Karpas-422 (cell line): ENCODE measurements at places on chromosomes 7 and 10.

- no peak for DNase-seq
Measured at GRCh38 chr10:15760681-15761080, 41.0 kb upstream of the ITGA8 start.

GRCh38 chr7:15543256-15543655, 18.6 kb downstream of the AGMO start:
- no peak for DNase-seq

- DNase-seq, result peak; percentile 57
Measured at GRCh38 chr10:125038637-125039036, 96.7 kb downstream of the ZRANB1 start.

GRCh38 chr10:75398200-75398691, 3.3 kb downstream of the ZNF503 start:
- DNase-seq, result no peak

- DNase-seq, result peak; percentile 80
Measured at GRCh38 chr10:17257466-17258321, 29.7 kb downstream of the VIM start.

DNA sequence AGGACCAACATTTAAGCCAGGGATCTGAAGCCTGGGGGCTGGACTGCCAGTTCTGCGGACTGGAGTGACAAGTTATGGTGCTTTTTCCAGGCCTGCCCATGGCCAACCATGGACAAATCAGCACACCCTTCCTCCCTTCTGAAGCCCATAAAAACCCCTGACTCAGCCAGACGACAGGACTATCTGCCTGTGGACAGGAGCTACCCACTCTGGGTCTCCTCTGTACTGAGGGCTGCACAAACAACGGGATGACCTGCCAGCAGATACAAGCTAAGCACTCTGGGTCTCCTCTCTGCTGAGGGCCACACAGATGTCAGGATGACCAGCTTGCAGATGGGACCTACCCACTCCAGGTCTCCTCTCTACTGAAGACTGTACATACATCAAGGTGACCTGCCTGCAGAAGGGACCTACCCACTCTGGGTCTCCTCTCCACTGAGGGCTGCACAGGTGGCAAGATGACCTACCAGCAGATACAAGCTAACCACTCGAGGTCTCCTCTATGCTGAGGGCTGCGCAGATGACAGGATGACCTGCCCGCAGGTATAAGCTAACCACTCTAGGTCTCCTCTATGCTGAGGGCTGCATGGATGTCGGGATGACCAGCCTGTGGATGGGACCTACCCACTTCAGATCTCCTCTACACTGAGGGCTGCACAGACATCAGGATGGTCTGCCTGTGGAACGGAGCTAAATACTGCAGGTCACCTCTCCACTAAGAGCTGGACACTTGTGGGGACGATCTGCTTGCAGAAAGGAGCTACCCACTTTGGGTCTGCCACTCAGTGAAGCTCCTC, 110.1 kb upstream of the GPR22 start:
- no peak for DNase-seq

GRCh38 chr7:153405704-153406485, 646.3 kb upstream of the DPP6 start:
- no peak for DNase-seq

DNA sequence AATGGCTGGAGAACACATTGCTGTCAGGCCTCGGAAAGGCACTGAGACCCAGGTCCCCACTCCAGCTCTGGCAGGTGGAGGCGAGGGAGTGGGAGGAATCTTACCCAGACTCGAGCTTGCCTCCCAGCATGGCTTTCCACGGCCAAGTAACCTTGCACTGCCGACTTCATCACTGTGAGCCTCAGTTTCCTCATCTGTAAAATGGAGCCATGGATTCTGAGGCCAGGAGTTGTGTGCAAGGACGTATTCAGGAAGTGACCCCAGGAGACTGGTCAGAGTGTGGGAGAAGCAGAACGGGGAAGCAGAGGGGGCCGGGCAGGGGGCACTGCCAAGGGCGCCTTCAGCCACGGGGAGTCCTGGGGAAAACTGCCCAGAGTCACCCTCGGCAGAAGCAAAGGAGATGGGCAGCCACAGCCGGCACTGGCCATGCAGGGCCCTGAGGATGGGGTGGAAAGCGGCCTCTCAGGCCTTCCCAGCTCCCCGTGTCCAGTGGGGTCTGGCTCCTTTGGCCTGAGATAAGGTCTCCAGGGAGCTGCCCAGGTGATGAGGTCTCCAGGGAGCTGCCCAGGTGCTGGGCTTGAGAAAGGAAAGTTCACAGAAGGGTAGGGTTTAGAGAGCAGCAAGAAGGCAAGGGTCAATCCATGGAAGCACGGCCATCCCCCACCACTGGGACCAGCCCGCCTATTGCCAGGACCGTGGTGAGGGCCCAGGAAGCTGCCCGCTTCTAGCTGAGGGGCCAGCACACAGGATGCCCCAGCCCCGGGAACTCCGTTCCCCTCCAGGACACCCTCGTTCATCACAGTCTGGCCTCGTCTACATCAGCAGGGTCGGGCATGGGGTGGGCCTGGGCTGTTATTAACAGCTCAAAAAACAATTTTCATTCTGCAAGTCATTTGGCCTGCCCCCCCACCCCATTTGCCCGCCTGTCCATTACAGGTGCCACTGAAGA, 34.3 kb upstream of the EN2 start:
- no peak for DNase-seq

DNA sequence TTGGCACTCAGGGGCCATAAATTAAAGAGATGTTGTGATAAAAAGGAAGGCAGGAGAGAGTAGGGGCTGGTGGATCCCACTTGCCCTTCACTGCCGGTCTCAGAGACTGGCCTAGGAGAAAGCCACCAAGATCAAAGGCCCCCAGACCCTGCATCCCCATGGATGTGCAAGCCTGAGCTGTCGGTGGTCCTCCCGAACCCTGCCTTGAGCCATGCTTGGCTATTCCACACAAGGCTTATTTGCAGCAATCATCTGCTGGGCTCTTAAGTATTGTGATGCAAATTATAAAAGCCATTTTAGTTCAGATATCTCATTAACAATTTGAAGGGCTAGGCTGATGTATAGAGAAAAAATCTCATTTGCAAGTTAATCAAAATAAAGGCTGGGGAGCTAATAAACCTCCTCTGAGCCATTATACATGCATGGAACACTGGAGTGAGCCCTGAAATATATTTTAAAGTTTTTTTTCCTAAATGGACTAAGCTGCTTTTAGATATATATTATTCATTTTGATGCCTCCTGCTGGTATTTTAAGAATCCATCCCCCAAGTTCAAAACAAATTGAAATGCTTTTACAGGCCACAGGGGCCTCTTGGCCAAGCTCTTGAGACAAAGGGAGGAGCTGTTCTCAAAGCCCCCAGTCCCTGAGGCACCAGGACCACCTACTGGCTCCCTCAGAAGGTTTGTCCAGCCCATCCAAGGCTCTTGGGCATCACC, 28.1 kb downstream of the OAT start:
- DNase-seq, result no peak

DNA sequence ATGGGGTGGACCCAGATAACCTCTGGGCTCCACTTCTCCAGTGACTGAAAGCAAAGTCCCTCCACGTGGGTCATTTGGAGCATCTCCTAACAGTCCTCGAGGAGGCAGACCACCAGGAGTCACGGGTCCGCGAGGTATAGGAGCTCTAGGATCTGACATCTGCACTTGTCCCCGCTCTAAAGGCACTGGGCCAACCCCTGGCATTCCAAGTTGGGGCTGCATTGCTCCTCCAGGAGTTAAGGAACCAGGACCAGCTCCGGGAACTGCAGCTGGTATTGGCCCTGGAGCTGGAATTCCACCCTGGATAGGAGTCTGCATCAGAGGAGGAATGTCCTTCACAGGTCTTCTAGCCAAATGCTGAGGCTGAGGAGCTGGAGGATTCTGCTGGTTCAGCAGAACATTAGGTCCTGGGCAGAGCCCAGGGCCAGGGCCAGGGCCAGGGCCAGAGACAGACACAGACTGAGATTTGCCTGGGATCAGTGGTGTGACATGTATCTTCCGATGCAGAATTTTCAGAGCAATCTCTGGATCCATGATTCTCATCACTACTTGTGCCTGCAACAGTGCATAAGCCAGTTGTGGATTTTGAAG, 827 bp downstream of the CSTF2T start:
- no peak for DNase-seq

GRCh38 chr7:33845991-33846509, 59.3 kb upstream of the BMPER start:
- no peak for DNase-seq

- DNase-seq, result no peak
Measured at GRCh38 chr10:45446858-45447257, 72.8 kb downstream of the ALOX5 start.

GRCh38 chr10:87979847-87980246, 116.4 kb downstream of the PTEN start:
- DNase-seq, result peak; percentile 34

DNA sequence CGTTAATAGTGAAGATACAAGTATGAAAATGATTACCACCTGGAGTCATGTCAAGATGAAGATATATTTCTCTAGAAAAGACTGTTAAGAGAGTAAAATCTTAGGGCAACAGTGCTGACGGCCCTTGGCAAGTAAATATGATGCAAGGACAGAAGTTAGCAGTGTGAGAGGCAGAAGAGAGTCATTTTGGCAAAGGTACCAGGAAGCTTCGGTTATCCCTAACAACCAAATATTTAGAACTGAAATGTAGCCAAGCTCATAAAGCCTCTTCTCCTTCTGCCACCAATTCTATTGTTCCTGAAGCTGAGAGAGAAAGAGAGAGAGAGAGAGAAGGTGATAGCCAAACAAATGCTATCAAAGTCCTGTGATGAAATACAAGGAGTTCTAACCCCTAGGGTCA, 109.6 kb downstream of the MACC1 start:
- DNase-seq, result no peak

GRCh38 chr7:4642468-4643203, 39.5 kb upstream of the FOXK1 start:
- no peak for DNase-seq

DNA sequence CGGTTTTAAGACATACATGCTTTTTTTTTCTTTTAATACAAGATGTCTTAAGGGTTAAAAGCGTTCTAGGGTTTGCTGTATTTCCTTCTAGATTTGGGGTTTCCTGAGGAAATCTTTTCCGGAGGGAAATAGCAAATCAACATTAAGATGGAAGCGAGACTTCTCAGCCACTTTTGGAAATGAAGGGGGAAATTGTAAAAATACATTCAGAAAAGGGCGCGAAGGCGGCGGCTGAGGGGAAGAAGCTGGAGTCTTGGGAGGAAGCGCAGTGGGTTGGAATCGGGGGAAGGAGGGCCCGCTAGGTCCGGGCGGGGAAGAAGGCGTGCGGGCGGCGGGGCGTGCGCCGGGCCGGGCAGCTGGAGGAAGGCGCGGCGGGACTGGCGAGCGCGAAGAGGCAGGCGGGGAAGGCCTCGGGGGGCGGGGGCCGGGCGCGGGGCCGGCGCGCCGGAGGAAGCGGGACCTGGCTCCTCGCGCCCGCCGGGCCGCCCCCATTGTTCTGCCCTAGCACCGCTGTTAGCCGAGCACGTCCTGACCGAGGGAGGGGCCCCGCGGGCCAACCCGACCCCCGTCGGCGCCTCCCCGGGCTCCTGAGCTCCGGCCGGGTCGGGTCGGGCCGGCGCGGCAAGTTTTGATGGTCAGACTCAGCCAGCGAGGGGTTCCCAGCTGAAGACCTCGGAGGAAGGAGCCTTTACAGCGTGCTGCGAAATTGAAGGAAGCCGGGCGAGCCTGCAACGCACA, 1.5 kb upstream of the SKIDA1 start:
- DNase-seq, result peak; percentile 81

- DNase-seq, result peak; percentile 64
Measured at GRCh38 chr7:55526770-55527169, 45.5 kb downstream of the VOPP1 start.

- DNase-seq, result no peak
Measured at GRCh38 chr10:96417441-96417840, 58.6 kb upstream of the OPALIN start.

- peak; percentile 88 for DNase-seq
Measured at GRCh38 chr10:88386821-88387773, 196.0 kb downstream of the RNLS start.

DNA sequence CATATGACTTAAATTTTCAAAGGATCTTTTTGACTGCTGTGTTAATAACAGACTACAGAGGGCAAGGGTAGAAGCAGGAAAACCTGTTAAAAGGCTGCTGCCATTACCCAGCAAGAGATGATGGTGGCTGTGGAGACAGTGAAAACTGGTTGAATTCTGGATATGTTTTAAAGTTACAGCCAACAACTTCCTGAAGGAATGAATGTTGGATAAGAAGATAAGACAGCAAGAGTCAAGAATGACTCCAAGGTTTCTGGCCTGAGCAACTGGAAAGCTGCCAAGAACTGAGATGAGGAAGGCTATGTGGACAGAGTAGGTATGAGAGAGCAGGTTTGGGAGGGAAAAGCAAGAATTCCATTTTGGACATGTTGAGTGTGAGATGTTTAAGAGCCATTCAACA, 19.1 kb downstream of the CNOT4 start:
- no peak for DNase-seq

DNA sequence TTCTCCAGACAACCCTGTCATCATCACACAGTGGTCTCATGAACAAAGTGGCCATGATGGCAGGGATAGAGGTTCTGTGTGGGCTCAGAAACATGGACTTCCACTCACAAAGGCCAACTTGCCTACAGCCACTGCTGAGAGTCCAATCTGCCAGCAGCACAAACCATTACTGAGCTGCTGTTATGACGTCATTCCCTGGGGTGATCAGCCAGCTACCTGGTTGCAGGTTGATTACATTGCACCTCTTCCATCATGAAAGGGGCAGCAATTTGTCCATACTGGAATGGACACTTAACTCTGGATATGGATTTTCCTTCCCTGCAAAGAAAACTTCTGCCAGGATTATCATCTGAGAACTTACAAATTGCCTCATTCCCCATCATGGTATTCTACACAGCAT, 1275.9 kb downstream of the TYW1 start:
- DNase-seq, result no peak

GRCh38 chr10:7906128-7906527, 87.8 kb downstream of the TAF3 start:
- no peak for DNase-seq

GRCh38 chr7:27782849-27783248, 42.9 kb downstream of the TAX1BP1 start:
- no peak for DNase-seq

- no peak for DNase-seq
Measured at GRCh38 chr10:10911471-10911921, 106.2 kb upstream of the CELF2 start.

- DNase-seq, result no peak
Measured at GRCh38 chr7:40283391-40283790, 148.6 kb downstream of the SUGCT start.
